Cortex of kidney (tissue), 1 donor: ENCODE measurements at places on chromosomes 6 and 20.

DNA sequence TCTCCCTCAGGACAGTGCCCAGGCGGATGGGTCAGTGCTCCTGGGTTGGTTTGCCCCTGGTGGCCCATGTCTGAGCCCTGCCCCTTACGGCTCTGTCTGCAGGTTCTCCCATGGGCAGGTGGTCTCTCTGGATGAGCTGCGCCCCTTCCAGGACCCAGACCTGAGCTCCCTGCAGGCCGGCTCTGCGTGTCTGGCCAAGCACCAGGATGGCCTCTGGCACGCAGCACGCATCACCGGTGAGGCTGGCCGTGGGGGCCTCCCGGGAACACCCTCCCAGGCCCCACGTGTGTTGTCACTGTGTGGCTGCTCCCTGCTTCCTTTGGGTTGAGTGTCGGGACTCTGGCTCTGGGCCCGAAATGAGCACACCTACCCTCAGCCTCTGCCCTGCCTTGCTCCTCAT is 3.3 kb upstream of the LIME1 start:
- DNase-seq, result no peak

- no peak for DNase-seq
These were observed 7.6 kb downstream of the MYL9 start for GRCh38 chr20:36548704-36549627.

DNA sequence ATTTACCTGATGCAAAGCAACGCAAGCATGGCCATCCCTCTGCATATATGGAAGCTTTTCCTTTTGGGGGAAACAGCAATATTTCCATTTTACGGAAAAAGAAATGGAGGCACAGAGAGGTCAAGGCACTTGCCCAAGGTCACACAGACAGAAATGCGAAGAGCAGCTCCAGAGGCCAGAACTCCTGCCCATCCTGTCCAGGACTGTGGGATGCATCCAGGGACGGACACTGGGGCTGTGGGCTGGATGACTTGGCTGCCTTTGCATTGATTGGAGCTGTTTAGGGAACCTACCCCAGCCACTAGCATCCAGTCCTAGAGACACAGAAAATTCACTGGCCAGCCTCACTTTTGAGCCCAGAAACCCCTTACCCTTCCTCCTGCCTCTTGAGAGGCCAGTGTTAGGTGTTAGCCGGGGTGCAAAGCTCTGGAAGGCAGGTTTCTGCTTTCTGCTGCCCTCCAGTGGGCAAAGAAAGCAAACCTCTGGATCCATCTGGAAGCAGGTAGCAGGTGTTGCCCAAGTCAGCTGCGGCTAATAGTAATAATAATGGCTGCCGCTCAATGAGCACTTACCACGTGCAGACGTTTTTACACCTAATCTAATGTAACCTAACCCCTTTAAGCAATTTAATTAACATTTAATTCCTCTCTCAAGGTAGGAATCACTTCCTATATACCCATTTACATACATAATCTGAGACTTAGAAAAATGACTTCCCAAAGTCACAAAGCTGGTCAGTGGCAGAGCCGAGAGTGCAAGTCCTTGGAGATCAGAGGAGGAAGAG is 31.7 kb upstream of the CCN5 start:
- DNase-seq, result no peak

- no peak for DNase-seq
These were observed 53.5 kb upstream of the SLC2A12 start for GRCh38 chr6:134105940-134106339.

DNA sequence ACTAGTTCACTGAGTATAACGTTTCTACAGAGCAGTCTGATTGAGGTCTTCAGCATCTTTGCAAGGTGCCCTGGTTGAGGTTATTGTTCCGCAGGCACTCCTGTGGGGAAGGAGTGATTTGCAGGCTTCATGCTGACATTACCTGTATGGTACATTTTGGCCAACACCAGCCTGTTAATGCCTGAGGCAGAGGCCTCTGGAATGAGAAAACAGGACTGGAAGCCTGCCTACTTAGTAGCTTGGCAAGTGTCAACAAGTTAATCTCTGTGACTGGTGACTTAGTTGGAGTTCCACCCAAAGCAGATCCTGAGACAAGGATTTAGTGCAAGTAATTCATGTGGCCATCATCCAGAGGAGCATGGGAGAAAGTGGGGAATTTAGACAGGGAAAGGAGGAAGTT is 24.6 kb downstream of the MAS1 start:
- DNase-seq, result no peak

- DNase-seq, result peak; percentile 18
These were observed 36.9 kb downstream of the HFE start for GRCh38 chr6:26123947-26124780.

DNA sequence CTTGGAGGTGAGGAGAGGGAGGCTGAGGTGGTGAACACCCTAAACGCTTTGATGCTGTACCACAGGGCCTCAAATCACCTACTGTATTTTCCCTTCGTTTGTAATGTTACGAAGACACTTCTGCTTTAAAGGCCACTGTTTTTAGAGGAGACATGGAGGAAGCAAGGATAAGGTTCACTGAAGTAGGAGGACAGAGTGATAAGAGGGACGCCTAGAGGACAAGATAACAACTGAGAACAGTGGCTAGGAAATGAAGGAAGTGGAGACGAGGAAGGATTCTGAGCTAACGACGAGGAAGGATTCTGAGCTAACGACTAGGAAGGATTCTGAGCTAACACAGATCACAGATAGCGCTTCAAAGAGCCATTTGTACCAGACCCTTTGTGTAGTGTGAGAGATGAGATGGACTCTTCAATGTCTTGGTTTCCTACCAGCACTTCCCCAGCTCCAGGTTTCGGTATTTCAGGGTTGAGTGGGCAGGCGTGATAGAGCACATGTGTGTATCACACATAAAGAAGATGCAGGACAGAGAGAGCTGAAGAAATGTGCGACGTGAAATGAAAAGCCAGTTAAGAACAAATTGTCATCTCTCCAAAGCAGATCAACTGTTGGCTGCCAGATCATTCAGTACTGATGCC is 7.5 kb downstream of the SF3B5 start:
- no peak for DNase-seq

DNA sequence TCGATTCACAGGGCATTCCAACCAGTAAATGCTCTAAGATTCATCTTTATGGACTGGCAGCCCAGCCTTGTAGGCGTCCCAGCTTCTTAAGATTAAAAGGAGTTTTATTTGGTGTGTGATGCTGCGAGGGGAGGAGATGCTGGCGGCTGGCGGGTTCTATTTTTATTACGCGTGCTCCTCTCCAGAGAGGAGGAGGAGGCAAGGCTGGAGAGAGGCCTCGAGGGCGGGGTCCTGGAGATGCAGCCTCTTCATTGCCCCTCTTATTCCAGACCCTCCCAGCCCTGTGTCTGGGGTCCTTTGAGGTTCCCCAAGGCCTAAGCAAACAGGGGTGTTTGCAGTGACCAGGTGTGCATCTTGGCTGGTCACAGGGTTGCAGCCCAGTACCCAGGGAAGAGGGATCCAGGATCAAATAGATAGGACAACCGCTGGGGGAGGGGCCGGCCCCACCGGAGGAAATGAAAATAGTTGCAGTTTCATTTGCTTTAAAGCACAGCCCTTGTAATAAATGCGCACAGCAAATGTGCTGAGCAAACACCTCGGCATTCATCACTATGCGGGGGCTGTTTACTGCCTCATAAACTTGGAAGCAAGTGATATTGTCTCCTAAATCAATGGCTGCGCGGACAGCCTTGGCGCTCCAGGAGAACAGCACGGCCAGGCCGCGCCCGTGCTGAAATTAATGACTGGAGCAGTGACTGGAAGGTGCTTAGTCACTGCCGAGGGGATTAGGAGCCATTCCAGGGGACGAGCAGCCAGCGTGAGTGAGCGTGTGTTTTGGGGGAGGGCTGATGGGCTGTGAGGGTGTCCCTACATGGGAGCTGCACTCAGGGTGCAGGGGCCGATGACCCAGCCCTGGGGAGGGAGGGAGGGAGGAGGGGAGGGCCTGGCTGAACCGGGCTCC is 83.0 kb downstream of the TMEM242 start:
- no peak for DNase-seq
